ENCODE measurements at places on chromosomes 2 and 18.
A peak's percentile ranks its signal among the peaks of the same experiment; 100 is the strongest.

DNA sequence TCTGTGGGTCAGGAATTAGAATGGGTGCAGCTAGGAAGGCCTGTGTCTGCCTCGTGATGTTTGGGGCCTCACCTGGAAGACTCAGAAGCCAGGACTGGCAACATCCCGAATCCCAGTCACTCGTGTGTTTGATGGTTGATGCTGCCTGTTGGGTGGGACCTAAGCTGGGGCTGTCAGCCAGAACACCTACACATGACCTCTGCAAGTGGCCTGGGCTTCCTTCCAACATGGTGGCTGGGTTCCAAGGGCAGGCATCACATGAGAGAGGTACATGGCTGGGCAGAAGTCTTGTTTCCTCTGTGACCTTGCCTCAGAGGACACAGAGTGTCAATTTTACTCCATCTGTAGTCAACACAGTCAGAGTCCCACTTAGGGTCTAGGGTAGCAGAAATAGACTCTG, 177.8 kb downstream of the GBX2 start:
- DNase-seq, result no peak

DNA sequence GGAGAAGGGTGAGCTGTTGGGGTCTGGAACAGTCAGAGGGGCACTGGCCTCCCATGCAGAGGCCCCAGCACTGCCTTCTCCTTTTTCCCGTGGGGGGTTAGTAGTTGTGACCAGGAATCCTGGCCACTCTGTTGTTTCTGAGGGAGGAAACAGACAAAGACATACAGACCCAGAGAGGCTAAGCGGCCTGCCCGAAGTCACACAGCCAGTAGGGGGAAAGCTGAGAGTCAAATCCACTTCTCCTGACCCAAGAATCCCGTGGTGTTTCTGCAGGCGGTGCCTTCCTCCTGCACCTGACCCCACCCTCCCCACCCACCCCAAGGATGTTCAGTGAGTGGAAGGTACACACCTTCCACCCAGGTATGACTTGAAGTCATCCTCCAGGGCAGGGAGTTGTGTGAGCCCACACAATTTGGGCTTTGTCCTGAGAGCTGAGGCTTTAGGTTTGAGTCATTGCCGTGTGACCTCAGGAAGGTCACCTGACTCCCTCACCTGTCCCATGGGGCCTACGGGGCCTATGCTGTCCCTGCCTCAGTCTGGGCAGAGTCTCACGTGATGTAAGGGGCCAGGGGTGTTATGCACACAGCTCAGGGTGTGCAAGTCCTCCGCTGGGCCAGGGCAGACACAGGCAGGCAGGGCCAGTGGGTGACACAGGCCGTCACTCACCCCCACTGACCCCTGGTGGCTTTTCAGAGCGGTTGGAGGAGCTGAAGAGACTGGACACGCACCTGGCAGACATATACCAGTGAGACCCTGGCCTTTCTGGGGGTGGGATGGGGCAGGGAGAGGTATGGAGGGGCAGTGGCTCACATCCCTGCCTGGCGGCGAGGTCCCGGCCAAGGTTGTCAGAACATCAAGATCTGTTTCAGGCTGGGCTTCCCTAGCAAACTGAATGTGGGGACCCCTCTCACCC, 5.0 kb downstream of the NT5DC4 start:
- DNase-seq, result no peak

GRCh38 chr18:35514752-35515459, 17.1 kb upstream of the INO80C start:
- DNase-seq, result no peak

DNA sequence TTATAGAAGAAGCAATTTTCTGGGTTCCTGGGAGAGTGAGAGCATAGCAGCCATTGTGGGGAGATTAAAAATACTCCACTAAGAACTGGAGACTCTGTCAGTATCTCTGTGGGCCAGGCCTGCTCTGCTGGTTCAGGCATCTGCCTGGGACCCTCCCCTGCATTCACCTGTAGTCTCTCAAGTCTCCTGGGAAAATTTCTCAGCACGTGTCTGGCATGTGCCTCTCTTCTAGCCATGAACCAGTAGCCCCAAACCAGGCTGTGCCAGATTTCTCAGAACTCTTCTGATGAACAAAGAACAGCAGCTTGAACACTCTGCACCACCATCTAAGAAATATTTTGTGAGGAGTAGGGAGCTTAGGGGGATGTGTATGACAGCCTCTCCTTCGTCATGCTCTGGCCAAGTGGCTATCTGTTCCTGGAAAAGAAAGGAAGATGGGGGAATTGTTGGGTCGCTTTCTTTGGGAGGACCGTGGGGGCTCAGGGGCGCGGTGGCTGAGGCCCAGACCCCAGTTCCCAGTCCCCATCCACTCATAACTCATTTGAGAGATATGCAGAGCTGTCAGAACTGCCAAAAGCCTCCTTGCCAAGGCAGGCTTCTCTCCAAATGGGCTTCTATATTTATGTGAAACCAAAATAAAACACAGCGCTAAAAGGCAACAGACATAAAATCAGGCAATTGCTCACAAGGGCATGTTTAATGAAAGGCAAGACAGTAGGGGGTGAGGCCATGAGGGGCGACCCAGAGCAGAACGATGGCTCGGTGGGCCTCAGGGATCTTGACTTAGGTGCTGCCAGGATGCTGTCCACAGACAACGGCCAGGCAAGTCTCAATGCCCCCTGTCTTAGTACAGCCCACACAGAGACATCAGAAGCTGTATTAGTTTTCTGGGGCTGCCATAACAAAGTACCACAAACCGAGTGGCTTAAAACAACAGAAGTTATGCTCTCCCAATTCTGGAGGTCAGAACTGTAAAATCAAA, 114.7 kb upstream of the TNP1 start:
- DNase-seq, result no peak

DNA sequence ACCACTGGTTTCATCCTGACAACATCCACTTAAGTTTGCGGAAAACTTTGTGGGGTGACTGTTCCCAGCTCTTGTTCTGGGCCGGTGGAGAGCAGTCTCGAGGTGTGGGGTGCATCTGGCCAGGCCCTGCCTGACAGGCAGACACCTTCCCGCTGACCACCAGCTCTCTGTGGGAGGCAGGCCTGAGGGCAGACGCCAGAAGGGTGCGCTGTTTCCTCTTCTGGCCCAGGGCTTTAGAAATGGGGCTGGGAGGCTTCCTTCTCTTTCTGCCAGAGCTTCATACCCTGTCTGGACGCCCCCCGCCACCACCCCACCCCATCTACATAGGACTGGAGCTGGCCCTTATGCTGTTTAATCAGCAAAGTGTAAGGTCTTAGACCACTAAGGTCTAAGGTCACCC, 263.8 kb downstream of the LOXHD1 start:
- no peak for DNase-seq

GRCh38 chr2:203605302-203605701, 70.2 kb upstream of the RAPH1 start:
- DNase-seq, result no peak

GRCh38 chr2:121790276-121790956, 35.0 kb downstream of the TSN start:
- DNase-seq, result no peak

GRCh38 chr2:38700881-38701458, 35.1 kb downstream of the GALM start:
- no peak for DNase-seq

DNA sequence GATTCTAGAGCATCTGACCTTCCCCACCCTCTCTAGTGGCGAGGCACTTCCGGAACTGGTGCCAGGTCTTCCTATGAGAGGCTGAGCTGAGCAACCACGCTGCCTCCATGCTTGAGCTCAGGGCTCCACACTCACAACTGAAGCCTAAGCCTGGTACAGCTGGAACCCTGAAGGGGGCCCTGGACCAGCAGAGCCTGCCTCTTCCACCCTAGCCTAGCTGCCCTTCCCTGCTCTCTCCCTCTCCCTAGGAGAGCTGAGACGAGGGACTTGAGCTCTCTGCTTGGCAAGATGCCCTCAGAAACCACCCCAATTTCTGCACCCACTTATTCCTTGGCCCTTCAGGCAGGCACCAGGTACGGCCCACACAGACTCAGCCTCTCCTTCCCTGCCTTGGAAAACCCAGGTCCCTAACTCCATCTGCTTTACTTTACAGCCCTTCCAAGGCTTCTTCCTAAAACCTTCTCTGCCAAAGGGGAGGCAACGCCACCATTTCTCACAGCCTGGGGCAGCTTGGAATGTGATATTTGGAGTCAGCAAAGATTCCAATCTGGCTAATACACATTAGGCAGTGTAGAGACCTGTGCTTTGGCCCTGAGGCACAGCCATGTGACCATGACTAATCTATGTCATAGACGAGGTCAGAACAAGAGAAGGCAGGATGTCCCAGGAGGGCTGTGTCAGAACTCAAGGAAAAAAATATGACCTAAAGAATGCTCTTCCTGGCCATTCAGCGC, 18.8 kb downstream of the COX7A2L start:
- DNase-seq, result peak; percentile 13

Data from umbilical cord (tissue), 2 donors.